ENCODE measurements at places on chromosomes 2 and 18.

GRCh38 chr2:216927163-216927562 lies 67.3 kb upstream of the TNP1 start:
- no peak for DNase-seq

GRCh38 chr2:183125659-183126341 lies 1.6 kb downstream of the NUP35 start:
- no peak for DNase-seq

DNA sequence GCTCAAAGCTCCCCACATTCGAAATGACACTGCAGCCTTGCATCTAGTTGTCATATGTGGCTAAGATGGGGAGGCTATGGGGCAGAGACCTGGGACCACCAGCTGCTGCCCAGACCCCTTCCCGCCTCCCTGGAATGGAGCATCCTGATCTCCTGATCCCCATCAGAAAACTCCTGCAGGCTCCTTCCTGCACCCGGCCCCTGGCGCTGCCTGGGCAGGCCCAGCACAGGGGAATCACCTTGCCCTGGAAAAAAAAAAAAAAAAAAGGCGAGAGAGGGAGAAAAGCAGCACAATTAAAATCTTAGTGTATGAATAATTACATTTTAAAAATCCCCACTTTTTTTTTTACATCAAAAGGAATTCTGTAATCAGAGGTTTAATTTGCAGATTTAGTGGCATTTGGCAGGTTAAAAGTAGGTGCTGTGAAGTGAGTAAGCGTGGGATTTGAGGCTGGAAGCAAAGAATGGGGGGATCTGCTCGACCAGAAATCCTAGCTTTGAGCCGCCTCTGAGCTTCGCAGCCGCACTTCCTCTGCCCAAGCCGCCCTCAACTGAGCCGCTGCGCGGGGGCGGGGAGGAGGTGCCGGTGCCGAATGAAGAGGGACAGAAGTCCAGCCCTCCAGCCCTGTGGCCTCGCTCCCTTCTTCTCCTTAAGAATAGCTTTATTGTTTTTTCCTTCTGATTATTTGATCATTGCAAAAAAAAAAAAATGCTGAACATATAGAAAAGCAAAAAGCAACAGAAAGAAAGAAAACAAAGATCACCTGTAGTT lies 30.0 kb downstream of the THNSL2 start:
- DNase-seq, result no peak

- DNase-seq, result peak; percentile 33
Measured at GRCh38 chr2:201127570-201127969, 11.6 kb downstream of the CFLAR start.

- no peak for DNase-seq
Measured at GRCh38 chr2:238099714-238100048, 459 bp upstream of the ESPNL start.

- DNase-seq, result no peak
Measured at GRCh38 chr2:239574434-239575156, 173.8 kb upstream of the HDAC4 start.

DNA sequence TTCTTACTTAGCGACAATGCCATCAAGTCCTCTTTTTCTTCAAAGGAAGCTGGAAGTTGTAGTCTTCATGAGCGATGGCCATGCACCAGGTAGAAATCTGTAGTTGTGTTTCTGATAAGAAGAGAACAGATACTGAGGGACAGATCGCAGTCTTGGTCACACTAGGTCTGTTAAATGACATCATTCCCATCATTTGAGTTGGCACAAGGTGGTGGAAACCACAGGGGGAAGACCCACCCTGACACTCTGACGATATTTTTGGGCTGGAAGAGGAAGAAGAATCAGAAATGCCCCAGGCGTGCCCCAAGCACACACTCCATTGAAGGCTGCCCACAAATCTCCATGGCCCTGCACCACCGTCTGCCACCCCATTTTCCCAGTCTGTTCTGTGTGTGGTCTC lies 89.0 kb upstream of the BOD1L2 start:
- DNase-seq, result no peak

DNA sequence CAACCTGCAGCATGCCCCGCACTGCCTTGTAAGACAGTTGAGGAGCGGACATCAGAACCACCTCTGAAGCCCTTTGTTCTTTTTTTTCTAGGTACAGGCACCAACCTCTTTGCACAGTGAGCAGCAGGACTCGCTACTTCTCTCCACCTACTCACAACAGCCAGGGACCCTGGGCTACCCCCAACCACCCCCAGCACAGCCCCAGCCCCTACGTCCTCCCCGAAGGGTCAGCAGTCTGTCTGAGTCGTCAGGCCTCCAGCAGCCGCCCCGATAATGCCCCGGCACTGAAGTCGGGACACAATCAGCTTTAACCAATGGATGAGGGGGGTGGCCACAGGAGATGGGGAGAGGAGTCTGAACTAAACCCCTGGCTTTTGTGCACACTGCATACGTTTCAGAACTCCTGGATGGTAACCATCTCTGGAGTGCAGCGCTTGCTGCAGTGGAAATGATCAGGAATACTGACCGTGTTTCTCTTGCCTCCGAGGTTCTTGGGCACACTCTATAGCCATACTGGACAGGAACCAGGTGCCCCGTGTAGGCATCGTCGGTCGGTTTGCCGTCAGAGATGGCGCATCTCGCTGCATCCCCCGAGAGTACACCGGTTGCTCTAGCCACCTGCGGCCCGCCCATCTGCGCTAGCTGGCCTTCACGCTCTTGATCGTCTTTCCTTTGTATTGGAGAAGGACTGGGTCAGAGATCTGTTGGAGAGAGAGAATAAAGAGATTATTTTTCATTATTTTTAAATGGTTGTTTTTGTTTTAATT lies 6.6 kb upstream of the RPL31 start:
- no peak for DNase-seq

- DNase-seq, result no peak
Measured at GRCh38 chr18:35782926-35783325, 189.6 kb upstream of the RMP24 start.

GRCh38 chr2:96873651-96874096 lies 3.8 kb upstream of the SEMA4C start:
- DNase-seq, result no peak

GRCh38 chr2:439556-440402 lies 151.9 kb upstream of the ALKAL2 start:
- no peak for DNase-seq

DNA sequence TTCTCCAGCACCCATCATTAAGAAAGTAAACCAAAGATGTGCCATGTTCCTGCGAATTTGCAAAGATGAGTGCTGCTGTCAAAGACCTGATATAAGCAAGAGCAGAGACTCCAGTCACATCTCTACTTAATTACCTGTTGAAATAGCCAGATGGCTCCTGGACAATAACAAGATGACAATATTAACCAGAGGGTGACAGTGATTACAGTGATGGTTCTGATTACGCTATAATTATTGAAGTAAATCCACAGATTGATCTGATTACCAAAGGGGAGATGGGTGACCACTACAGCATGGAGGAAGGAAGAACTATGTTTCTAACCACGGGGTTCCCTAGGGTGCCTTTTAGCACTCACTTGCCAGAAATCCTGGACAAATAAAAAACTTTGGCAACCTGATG lies 36.5 kb upstream of the AFF3 start:
- no peak for DNase-seq

GRCh38 chr2:101517758-101518271 lies 42.9 kb upstream of the RFX8 start:
- DNase-seq, result peak; percentile 79

DNA sequence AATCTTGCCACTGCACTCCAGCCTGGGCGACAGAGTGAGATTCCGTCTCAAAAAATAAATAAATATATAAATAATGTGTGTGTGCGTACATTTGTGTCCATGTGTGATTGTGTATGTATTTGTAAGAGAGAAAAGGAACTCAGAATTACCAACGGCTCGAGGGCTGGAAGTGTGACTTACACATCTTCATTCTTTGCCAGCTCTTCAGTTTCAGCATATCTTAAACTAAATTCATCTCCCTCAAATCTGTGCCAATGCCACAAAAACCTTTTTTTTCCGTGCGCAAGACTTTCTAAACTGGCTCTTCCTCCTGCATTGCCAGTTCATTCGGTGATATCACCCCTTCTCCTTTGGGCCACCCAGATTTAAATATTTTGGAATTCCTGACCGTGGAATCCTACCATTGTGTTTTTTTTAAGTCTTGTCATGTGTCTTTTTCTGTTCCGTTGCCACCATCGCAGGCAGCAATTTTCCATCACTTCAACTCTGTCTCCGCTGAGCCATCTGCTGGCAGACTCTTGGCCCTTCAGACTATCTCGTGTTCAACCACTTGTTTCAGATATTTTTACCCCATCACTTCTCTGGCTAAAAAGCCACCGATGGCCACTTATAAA lies 77.0 kb upstream of the ZNF532 start:
- no peak for DNase-seq

GRCh38 chr2:58720770-58721697 lies 479.9 kb upstream of the FANCL start:
- no peak for DNase-seq

DNA sequence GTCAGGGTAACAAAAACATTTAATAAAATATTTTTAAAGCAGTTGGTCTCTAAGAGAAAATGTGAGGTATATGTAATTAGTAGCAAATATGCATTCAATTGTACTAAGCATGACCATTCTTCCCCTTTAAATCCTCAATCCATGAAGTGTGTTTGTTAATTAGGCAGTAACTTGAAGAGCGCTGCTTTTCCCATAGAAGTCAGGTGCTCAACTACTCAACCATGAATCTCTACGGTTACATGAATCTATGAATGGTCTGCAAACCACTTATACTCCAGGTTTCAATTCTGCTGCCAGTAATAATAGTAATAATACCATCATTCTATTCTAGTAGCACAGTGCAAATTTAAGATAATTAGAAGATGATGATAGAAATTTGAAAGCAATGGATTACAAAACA lies 55.8 kb downstream of the SLC8A1 start:
- no peak for DNase-seq

GRCh38 chr2:215507136-215507535 lies 71.3 kb upstream of the FN1 start:
- DNase-seq, result no peak

DNA sequence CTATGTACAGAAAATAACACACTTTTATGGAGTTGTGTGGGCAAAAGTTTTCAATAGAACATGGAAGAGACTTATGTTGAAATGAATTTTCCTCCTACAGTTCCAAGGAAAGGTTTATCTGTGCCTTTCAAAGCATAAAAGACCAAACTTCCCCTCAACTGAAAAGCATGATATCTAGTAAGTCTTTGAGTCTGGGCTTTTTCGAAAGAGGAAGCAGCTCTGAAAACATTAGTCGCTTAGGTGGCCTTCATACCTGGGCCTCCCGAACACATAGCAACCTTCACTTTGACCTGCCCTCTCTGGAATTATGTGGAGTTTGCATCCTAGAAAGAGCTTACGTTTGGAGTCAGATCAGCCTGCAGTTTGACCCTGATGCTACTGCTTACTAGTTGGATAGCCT lies 4.8 kb upstream of the CAPN14 start:
- no peak for DNase-seq

DNA sequence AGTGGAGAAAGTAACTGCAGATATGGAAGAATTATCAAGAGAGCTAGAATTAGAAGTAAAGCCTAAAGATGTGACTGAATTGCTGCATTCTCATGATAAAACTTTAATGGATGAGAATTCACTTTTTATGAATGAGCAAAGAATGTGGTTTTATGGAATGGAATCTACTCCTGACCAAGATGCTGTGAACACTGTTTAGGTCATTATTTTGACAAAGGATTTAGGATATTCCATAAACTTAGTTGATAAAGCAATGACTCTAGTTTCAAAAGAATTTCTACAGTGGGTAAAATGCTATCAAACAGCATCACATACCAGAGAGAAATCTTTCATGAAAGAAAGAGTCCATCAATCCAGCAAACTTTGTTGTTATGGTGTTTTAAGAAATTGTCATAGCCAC lies 1317.7 kb upstream of the ACVR2A start:
- DNase-seq, result no peak

- no peak for DNase-seq
Measured at GRCh38 chr2:6866275-6866671, 566 bp upstream of the CMPK2 start.

- no peak for DNase-seq
Measured at GRCh38 chr2:98695255-98695654, 35.7 kb downstream of the MGAT4A start.

DNA sequence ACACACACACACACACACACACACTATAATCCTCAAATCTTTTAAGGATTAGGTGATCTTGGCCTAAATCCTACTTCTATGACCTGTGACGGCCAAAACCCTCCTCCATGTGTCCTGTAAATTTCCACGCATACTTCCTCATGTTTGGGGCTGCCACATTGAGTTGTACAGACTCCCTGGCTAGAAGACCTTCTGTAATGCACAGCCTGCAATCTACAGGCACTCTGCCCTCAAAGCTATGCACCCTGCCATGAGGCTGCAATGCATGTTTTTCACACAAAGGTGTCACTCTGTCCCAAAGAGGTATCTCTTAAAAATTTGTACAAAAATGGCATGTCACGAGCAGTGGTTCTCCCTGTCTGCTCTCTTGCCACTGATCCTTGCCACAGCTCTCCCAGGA lies 26.4 kb upstream of the B4GALT6 start:
- peak; percentile 4 for DNase-seq

DNA sequence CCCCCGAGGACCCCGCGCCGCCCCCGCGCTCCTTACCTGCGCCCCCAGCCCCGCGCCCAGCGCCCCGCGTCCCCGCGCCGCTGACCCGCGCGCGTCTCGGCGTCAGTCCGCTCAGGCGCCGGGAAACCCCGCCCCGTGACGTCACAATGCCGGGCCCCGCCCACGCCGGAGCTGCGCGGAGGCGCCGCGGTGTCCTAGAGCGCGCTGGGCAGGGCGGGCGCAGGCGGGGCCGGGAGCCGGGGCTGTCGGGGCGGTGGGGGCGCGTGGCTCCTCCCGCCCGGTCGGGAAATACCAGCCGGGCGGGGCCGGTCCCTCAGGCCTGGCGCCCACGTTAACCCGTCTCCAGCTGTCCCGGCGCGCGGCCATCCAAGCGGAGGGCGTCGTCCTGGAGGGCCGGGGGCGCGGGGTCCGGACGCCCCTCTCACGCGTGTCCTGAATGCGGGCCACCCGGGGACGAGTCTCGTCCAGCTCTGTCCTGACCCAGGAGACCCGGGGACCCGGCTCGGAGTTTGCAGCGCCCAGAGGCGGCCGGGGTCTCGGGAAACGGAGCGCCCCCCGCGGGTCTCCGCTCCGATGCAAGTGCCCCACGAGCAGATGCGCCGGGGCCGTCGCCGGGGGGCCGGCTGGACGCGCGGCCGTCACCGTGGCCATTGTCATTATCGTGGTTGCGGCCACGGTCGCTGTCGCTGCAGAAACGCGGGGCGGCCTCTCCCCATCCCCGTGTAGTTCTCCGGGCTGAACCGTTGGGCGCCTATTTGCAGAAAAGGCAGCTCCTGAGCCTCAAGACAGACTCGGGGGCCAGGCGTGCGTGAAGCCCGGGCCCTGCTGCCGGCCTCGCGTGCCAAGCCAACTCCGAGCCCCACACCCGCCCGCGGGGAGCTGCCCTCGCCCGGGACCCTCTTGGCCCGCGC lies at the start of gene SLC66A2:
TSS of gene SLC66A2 (minus strand) at position 109 of the 911 bp plus-strand sequence. CDS start 727 bp downstream, outside the sequence.
- DNase-seq, result peak; percentile 11

GRCh38 chr2:120775801-120776589 lies 40.3 kb downstream of the GLI2 start:
- no peak for DNase-seq

- no peak for DNase-seq
Measured at GRCh38 chr2:151767536-151767935, 33.3 kb upstream of the NEB start.

All from SW 1271 (cell line).